Stimulated activated CD8-positive, alpha-beta memory T cell treated with anti-CD3 and anti-CD28 coated beads, Interleukin-12 subunit alpha, Interleukin-12 subunit beta, amount 100 ng/mL, for 1 hour (primary cell): ENCODE measurements at places on chromosomes 7 and 10.
A peak's percentile ranks its signal among the peaks of the same experiment; 100 is the strongest.

DNA sequence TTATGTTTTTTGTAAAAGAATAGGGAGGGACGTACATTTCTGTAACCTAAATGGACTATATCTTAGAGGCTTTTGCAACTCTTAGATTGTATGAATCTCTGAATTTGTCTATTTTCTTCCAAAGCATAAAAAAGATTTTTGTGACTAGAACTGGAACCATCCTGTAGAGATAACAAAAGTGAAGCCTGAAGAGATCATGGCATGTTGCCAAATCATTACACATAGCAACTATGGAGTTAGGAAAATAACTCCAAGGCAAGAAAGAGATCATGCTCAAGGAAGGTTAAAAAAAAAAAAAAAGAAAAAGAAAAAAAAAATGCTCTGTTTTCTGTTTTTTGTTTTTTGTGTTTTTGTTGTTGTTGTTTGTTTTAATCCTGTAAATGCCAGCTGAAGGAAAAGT, 567.7 kb upstream of the ZWINT start:
- DNase-seq: no peak

GRCh38 chr10:114375047-114375446, 29.3 kb downstream of the AFAP1L2 start:
- DNase-seq: no peak

- no peak for DNase-seq
These were observed 477.8 kb downstream of the TFEC start for GRCh38 chr7:115552766-115553165.

DNA sequence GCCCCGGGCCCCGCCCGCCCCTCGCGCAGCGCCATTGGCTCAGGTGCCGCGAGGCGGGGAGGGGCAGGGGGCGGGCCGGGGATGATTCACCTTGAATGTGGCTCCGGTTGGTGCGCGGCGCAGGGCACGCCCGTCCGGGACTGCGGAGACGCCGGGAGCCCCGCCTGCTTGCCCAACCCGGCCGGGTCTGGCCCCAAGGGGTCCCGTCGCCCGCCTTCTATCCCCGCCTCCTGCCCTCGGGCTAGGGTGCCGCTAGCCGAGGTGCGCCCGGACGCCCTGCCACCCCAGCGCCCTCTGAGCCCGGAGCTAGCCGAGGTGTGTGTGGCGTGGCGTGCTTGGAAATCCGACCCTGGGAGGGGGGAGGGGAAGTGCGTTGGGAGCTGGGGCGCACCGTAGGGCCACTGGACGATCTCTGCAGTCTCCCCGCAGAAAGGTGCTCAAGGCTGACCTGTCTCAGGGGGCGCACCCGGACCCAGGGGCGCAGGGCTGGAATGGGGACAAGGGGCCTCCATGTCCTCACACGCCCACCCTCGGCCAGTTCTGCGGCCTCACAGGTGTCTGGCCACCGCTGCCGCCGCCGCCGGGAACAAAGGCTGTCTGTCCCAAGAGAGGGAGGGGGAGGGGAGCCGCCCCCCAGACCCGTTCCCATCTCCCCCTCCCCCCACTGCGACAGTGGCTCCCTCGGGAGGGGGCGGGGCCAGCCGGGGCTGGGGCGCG, 168.9 kb downstream of the NRF1 start:
- peak; percentile 55 for DNase-seq

- DNase-seq: no peak
These were observed 94.6 kb downstream of the ELMO1 start for GRCh38 chr7:37353949-37354655.

- no peak for DNase-seq
These were observed 228.6 kb upstream of the TMEM72 start for GRCh38 chr10:44682507-44682906.

DNA sequence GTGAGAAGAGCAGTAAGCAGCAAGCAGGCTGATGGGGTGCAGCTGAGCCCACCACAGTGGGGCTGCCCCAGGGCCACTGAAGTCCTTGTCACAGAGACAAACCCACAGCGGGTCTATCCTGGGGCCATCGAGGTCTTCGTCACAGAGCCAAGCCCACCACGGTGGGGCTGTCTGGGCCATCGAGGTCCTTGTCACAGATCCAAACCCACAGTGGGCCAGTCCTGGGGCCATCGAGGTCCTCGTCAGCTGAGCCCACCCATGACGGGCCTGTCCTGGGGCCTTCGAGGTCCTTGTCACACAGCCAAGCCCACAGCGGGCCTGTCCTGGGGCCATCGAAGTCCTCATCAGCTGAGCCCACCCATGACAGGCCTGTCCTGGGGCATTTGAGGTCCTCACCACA, 549.9 kb downstream of the DNAJB6 start:
- no peak for DNase-seq

- DNase-seq: no peak
These were observed 395.4 kb upstream of the NFE2L3 start for GRCh38 chr7:25756601-25757000.

DNA sequence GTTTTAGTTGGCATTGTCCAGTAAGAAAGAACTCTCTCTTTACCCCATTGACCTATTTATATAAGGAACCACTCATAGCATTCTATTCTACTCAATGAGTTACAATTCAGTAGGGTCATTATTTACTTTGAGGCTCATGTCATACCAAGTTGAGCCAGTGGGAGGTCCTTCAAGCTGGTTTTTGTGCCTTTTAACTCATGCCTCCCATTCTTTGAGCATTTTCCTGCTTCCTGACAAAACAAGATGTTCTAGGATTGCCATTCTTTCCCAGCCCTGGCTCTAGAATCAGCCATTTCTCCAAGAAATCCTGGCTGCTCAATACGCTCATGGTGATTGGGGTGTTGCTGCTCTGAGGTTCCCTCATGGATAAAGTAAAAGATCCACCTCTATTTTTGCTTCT, 250.1 kb downstream of the ABCA13 start:
- DNase-seq: no peak

- no peak for DNase-seq
These were observed 119.2 kb downstream of the NEURL1 start for GRCh38 chr10:103612462-103613365.

DNA sequence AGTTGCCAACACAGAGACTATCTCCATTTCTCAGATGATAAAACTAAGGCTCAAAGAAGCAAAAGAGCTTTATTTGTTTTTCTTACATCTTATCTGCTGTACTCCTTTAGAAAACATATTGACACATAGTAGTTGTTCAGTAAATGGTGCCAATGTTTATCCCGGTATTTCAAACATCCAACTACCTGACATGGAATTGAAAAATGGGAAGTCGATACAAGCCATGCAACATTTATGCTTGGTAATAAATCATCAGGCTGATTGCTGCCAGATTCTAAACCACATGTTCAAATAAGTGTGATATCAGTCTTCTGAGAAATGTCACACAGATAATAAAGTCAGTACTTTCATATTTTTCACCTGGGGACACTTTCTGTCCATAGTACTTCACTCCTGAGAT, 65.8 kb upstream of the C10orf120 start:
- DNase-seq: no peak

- no peak for DNase-seq
These were observed 49.8 kb upstream of the LEP start for GRCh38 chr7:128191136-128191844.

DNA sequence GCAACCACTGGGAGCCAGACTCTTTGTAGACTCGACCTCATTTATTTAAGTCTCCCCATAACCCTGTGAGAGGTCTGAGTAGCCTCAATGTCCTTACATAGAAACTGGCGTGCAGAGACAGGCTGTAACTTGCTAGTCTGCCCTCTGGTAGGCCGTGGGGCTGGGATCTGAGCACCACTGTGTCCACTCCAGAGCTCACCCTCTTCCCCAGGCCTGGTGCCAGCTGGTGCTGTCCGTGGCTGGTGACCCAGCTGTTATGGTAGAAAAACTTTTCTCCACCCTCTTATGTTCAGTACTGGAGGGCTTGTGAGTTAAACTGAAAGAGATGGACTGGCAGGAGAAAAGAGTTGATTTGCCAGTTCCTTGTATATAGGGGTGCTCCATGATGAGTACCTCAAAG, 41.9 kb downstream of the ADAMTS14 start:
- no peak for DNase-seq

DNA sequence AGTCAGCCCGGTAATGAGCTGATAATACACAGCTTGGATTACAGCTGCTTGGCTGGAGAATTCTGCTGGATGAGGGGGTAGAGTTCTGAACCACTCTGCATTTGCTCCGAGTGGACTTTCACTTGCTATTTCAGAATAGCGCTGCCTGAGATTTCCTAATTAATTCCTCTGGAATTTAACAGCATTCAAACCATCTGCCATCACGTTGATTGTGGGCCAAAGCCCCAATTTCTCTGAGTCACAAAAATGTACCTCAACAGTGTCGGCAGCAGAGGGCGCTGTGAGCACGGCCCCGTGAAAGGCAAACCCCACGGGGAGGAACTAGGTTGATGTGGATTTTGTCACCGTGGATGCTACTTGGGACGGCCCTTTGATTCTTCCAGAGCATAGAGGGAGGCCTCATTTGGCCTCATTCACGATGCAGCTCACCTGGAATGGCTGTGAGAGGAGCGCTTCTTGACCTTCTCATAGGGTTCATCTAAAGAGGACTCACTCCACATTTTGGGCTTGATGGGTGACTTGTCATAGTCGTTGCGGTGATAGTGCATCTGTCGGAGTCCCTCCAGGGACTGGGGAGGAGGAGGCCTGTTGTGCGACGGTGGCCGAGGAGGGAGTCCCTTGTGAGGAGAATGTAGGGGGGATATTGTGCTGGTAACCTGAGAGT, 73.3 kb downstream of the PRPF18 start:
- DNase-seq: peak; percentile 33

DNA sequence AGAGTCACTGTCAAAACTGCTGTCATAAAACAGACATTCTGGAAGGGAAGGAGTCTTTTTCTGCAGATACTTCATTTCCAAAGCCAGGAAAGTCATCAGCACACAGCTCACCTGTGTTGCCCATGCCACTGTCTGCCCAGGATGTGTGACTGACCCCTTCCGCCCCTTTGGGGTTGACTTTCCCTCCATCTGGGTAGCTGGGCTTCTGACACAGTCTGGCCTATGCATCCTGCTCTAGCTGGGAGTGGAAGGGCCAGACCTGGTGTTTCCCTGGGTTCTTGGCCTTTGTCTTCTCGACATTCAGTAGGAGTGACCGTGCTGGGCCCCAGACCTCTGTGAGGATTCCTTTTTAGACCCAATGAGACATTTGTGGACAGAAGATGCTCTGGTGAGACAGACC, 378.9 kb upstream of the NUPR2 start:
- no peak for DNase-seq

DNA sequence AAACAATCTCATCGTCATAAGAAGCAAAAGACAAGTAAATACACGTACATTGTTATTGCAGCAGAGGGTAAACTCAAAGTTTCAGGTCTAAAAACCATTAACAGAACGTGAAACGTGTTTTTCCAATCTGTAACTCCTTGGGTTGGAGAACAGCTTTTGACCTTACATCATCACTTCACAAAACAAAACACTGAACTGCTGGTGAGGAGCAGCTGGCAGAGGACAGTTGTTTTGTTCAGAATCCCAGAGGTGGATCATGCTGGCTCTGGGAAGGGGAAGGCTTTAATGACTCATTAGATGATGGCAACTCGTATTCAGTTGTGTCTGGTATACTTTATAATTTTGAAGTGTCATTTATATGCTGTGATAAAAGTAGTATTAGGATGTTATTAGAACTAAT, 923.0 kb upstream of the CELF2 start:
- DNase-seq: no peak

DNA sequence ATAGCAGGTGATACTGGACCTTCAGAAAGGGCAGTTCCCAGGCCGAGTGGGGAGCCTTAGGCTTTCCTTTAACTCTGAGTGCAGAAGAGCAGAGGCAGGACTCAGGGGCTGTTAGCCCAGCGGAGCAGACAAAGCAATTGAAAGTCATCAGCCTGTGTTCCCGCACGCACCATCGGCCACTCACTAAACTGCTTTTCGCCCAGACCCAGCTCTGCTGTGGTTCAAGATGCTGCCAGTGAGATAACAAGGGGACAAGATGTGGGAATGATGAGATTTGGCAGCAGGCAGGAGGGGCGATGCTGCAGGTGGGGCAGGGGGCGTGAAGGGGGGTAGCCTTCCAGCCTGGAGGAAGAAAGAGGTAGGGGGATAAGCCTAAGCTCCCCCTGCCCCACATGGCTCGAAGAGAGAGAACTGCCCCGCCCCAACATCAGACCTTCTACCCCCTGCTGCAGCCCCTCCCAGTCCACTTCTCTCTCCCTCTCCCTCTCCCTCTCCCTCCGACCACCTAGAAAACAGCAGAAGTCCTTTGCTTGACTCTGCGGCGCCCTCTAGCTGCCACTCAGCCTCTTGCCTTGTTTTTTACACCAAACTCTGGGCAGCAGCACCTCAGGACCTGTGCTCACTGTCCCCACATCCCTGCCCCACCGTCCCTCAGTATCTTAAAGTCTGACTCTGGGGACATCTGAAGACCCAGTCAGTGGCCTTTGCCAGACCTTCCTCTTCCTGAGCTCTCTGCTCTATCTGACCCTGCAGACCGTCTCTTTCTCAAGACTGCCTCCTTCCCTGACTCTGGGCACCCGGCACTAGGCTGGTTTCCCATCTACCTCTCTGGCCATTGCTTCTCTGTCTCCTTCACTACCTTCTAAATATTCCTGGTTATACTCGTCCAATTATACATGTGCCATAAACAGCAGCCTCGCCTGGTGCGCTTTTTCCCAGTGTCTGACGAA, 110.5 kb downstream of the C10orf105 start:
- peak; percentile 44 for DNase-seq

DNA sequence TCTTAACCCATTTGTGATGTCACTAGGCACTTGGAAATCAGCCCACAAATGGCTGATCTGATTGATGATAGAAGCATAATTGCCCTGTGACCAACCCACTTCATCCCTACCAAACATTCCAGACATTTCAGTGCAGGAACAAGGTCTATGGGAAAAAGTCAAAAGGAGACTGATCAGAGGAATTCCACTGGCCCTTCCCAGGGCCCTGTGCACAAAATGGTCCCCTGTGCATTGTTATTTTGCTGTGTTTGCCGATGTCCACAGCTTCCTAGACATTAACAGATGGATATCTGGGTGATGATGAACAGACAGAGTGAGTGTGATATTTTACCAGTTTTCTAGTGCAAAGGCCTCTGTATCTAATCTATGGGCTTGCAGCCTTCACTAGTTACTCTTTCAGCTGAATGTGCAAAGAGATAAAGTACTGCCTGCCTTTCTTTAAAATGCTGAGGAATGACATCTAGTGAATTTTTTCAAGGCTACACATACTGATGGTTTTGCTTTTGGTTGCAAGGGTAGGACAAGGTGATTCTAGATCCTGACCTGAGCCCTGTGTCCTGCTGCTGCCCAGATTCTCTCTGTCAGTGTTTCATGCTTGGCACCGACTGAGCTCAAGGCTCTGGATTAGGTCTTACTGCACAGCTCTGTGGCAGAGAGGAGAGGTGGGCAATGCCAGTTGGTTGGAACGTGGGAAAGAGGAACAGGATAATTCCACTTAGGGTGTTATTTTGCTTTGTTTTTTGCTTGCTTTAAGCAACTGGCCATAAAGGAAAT, 55.4 kb downstream of the CALD1 start:
- no peak for DNase-seq
